ENCODE measurements at places on chromosomes 5 and 9. TPM values are rescaled to one million over a fixed set of nuclear protein-coding genes. Genes with fewer than 3 reads are reported as not detected.

LHX3 gene
- total RNA-seq: not detected

SMIM32 gene
- total RNA-seq: 0.32 TPM

MCCC2 gene
- 21.9 TPM for total RNA-seq

FOXD4L4 gene
- not detected for total RNA-seq

GRM6 gene
- not detected for total RNA-seq

WDR31 gene
- total RNA-seq: 2.7 TPM

KIAA1958 gene
- total RNA-seq: 3.5 TPM

AK8 gene
- 0.83 TPM for total RNA-seq

SLC45A2 gene
- 0.20 TPM for total RNA-seq

PCDHAC1 gene
- 1.4 TPM for total RNA-seq

SAPCD2 gene
- 0.61 TPM for total RNA-seq

DND1 gene
- 1.0 TPM for total RNA-seq

DBH gene
- total RNA-seq: not detected

OTULINL gene
- total RNA-seq: 10.9 TPM

NR6A1 gene
- 2.2 TPM for total RNA-seq

EIF4E1B gene
- not detected for total RNA-seq

BASP1 gene
- 8.3 TPM for total RNA-seq

C1QTNF2 gene
- total RNA-seq: 0.09 TPM

OLFML2A gene
- 3.0 TPM for total RNA-seq

GLDC gene
- 0.60 TPM for total RNA-seq

ALAD gene
- total RNA-seq: 40.1 TPM
